ENCODE measurements at places on chromosomes 1 and 21. TPM values are rescaled to one million over a fixed set of nuclear protein-coding genes. Genes with fewer than 3 reads are reported as not detected.

DNA sequence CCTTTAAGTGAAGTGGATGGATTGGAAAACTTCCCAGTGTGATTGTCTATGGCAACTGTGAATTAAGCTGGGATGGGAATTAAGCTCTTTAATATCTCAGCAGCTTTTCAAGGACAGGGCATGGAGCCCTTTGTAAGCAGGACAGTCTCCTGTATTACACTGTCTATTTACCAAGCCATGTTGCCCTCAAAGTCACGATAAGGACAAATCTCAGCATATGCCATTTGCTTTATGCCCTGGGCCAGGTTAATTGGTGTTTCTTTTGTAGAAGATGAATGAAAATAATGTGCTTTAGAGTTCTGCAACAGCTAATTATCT is 17.6 kb downstream of the UTP25 start:
- DNase-seq = no peak
- H3K27me3 ChIP-seq = no peaks in the 10 kb centered on the region
- H3K36me3 ChIP-seq = peaks cover 32% of the 10 kb centered on the region
- H3K4me3 ChIP-seq = no peak overlapping the region
- peaks cover 6% of the 10 kb centered on the region for H3K4me1 ChIP-seq

Gene OR2L5
- total RNA-seq = not detected

GRCh38 chr1:17587693-17588047 is 48.2 kb downstream of the ARHGEF10L start:
- H3K4me1 ChIP-seq = no peaks in the 10 kb centered on the region
- H3K36me3 ChIP-seq = no peaks in the 10 kb centered on the region
- no peak for DNase-seq

DNA sequence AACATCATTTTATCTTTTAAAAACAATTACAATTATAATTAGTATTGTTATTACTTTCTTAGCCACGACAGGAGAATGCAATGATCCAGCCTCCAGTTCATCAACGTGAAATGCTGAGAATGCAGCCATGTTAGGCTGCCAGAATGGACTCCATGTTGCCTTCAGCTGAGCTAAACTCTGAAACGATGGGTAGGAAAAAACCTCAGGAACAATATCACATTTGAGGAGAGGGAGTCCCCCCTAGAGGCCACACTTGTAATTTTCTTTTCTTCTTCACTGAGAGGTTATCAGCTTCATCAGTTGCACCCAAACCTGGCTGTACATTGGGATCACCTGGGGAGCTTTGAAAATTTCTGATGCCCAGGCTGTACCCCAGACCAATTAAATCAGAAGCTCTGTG is 34.6 kb upstream of the DNAH14 start:
- H3K4me1 ChIP-seq = no peaks in the 10 kb centered on the region
- no peaks in the 10 kb centered on the region for H3K36me3 ChIP-seq
- H3K27me3 ChIP-seq = peaks cover 2% of the 10 kb centered on the region

GRCh38 chr21:28110716-28111115 is 882.0 kb downstream of the LTN1 start:
- no peak for DNase-seq
- H3K27ac ChIP-seq = no peak overlapping the region
- no peaks in the 10 kb centered on the region for H3K27me3 ChIP-seq
- H3K36me3 ChIP-seq = no peaks in the 10 kb centered on the region

GRCh38 chr21:33478182-33478581 is 1.6 kb downstream of the TMEM50B start:
- H3K27ac ChIP-seq = no peak overlapping the region
- DNase-seq = no peak
- H3K4me1 ChIP-seq = peaks cover 20% of the 10 kb centered on the region
- H3K27me3 ChIP-seq = no peaks in the 10 kb centered on the region

Data from activated naive CD4-positive, alpha-beta T cell treated with anti-CD3 and anti-CD28 coated beads for 36 hours (primary cell).